ENCODE measurements at places on chromosomes 12 and 14. TPM values are rescaled to one million over a fixed set of nuclear protein-coding genes. Genes with fewer than 3 reads are reported as not detected.

GRCh38 chr14:68282479-68283377 is 463.1 kb downstream of the RAD51B start:
- peak; percentile 20 for DNase-seq

DNA sequence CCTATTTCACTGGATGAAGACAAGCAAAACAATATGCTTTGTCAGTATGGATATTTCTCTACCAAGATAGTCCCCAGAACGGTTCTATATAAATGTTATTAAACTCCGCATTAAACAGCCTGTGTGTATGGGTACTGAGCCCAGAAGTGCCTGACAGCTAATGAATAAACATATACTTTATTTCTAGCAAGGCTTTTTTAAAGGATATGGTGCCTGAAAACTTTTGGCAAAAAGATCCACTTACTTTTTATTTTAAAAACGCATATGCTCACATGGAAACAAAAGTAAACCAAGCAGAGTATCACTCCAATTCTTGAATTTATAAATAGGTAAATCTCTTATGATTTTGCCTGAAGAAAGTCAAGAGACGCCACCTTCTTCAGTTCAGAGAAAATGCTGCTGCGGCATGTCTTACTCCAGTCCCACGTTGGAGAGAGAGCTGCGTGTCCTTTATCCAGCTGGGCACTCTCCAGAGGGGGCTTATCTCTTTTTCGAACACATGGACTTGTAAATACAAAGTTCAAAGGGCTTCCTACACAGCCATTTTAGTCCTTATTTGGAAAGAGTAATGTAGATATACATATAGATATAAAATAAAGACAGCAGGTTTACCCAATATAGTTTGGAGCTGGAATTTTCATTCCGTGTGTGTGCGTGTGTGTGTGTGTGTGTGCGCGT is 264.2 kb downstream of the ADAMTS20 start:
- DNase-seq: no peak

GRCh38 chr12:122366685-122367475 is 55.6 kb downstream of the CLIP1 start:
- DNase-seq: peak; percentile 24

GRCh38 chr12:52193991-52194390 is 2.2 kb upstream of the KRT80 start:
- no peak for DNase-seq

GRCh38 chr12:67969134-67969802 is 20.0 kb upstream of the IFNG-AS1 start:
- DNase-seq: no peak

DNA sequence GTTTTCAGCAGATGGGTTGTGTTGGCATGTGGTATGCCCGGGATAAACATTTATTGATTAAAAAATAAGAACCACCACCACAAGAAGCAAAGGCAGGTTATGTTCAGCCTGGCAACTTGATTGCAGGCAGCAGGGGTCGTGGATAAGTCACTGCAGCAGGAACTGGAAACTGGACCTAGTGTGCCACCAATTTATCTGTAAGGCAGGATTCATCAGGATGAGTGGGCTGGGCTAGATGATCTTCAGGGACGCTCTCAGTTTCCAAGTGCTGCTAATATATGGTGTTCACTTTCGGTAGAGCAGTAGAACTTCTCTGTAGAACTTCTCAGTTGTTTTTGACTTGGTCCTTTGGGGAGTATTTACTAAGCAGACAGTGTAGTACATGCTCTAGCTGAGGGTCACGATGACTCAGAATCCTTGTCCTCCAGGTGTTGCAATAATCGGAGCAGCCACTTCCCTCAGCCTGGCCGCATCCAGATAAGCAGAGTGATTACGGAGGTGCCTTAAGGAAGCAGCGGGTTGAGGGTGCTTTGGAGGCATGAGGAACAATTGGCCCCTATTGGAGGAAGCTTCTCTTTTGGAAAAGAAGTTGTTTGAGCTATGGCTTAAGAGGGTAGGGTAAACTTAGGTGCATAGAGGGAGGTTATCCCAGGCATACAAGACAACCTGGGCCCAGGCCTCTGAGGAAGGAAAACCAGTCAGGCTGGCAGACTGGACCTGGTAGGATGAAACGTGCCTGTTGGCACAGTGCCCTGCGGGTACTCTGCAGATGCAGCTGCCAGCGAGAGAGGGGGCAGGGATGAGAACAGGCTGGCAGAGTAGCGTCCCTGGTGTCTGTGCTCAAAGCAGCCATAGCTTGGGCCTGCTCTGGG is 104.0 kb downstream of the GPR135 start:
- no peak for DNase-seq

GRCh38 chr14:50624447-50624846 is 43.7 kb downstream of the SAV1 start:
- DNase-seq: no peak

DNA sequence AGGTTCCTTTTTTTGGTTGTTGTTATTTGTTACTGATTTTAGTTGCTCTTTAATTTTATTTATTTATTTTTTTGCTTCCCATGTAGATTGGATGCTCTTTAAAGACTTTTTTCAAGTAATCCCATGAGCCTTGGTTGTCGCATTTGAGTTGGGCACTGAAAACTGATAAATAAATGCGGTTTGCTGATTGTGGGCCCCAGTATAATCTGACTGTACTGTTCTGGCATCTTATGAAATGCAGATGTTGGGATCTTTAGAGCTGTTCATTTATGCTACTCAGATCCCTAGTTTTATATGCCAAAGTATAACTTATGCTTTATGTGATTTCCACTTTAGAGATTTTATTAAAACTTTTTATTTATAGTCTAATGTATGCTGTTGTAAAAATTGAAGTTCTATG is 33.3 kb downstream of the WNK1 start:
- no peak for DNase-seq

GRCh38 chr12:48542300-48542928 is 17.0 kb downstream of the OR8S1 start:
- DNase-seq: peak; percentile 33

GRCh38 chr12:75982169-75982564 is 49.4 kb downstream of the PHLDA1 start:
- DNase-seq: no peak

- no peak for DNase-seq
These were observed 19.9 kb upstream of the KRT83 start for GRCh38 chr12:52341066-52341580.

DNA sequence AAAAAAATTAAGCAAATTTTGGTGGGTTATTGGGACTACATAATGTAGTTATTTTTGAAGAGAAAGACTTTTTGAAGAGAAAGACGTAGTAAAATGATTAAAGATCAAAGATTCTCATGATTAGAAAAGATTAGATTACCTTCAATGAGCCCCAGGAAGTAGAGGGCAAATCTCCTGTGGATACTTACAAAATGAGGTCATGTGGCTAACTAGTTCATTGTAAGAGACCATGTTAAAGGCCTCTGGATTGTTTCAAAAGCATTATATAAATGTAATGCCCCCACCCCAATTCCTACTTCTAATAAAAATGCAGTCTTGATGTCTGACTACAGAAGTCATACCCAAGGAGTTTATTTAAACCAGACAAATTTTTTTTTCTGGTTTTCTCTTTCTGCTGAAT is 93.3 kb downstream of the ERGIC2 start:
- no peak for DNase-seq

GRCh38 chr12:106150555-106150954 is 11.8 kb upstream of the NUAK1 start:
- no peak for DNase-seq

DNA sequence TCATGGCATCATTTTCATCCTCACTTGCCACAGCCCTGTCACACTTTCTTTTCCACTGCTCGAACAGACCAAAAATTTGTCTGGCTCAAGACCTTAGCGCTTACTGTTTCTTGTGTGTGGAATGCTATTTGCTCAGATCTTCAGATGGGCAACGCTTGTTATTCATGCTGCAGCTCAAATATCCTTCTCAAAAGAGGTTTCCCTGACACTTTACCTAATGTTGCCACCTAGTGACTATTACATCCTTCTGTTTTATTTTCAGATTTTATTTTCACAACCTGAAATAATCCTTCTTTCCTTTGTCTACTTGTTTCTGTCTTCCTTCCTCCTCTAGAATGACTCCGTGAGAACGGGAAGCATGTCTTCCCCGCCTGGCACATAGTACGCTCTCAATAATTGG is 5.6 kb downstream of the FBXO33 start:
- DNase-seq: no peak

GRCh38 chr14:75101491-75101890 is 25.4 kb downstream of the NEK9 start:
- no peak for DNase-seq

DNA sequence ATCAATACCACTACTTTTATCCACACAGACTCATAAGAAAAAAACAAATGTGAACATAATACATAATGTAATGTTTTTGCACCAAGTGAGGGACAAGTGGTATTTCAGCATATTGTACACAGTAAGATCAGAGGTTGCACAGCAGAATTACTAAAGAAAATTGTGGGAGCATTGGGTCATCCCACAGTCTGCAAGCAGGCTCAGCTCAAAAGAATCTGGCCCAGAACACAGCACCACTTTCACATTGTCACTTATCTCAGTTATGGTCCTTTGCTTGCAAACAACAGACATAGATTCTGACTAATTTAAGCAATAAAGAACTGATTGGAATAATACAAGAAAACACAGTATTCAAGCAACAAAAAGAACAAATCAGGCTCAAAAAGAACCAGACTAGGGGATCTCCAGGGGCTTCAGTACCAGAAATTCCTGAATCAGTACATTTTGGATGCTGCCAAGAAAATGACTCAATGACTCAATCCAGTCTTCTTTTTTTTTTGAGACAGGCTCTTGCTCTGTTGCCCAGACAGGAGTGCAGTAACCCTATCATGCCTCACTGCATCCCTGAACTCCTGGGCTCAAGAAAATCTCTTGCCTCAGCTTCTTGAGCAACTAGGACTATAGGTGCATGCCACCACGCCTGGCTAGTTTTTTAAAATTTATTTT is 42.9 kb upstream of the EEA1 start:
- DNase-seq: no peak

DNA sequence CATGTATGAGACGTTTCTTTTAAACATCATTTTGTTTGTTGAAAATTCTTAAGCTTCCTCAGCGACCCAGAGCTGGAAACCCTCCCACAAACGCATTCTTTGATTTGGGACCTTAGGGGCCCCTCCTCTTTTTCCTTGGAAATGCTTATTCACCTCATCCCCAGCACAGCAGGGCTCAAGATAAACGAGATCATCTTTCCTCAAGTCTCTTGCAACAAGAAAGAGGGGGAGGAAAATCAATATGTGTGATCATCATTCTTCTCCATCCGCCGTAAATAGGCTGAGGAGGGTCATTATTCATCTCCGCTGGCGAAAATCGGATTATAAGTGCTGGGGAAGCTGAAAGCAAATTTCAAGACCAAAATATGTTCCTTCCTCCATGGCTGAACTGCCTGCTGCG is 1415.2 kb downstream of the AACS start:
- no peak for DNase-seq

- DNase-seq: no peak
These were observed 83.3 kb upstream of the PPM1H start for GRCh38 chr12:63018273-63018672.

DNA sequence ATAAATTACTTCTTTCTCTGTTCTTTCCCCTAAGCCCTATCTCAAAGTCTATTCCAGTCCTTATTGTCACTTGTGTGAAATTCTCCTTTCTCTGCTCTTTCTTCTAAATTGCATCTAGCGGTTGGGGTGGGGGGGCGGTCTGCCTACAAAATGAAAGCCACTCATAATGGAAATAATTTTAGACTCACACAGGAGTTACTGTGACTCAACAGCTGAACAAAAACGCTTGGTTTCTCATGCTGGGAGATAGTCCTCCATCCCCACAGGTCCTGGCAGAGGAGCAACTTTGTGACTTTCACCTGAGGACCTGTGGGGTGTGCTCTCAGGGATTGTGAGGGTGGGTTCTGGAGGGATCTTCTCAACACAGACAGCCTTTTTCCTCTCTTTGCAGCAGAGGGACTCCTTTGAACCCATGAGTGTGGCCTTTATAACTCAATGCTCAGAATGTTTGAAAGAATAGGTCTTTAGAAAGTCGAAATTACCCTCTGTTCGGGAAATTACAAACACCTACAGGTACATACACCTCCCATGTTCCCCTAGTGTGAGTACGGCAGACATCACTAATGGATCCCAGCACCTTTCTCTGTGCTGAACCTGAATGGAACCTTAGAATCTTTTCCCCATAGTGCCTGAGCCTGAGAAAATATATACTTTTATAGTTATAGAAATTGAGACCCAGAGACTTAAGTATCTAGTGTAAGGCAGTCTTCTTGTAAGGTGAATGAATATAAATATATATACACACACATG is 109.7 kb downstream of the CHST11 start:
- peak; percentile 26 for DNase-seq

GRCh38 chr12:106299202-106299774 is 3.2 kb upstream of the TCP11L2 start:
- DNase-seq: no peak

GRCh38 chr12:64431791-64432190 is 20.1 kb upstream of the TBK1 start:
- DNase-seq: no peak

- DNase-seq: peak; percentile 71
These were observed 28.2 kb upstream of the LRP1-AS start for GRCh38 chr12:57175428-57176138.

GRCh38 chr12:82357845-82358199 is 365 bp downstream of the CCDC59 start:
- DNase-seq: no peak

DNA sequence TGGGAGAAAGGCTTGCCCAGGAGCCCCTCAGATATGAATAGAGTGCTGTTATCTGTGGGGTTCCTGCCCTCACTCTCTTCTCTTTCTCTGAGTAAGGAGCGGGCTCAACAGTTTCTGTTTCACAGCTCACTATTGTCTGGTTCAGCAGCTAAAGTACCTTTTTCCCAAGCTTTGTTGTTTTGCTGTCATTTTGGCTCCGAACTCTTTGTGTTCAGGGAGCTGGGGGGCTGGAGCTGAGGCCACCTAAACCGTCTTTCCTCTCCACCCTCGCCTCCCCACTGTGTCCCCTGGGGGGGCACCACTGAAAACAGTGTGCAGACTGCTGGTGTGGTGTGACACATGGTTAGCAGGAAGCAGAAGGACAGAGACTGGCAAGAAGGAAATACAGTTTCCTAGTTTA is 51.4 kb downstream of the FBXW8 start:
- peak; percentile 4 for DNase-seq

GRCh38 chr12:100460702-100461101 is 13.0 kb upstream of the NR1H4 start:
- DNase-seq: no peak

AMDHD1 gene
- total RNA-seq: 2.2 TPM

KRT75 gene
- not detected for total RNA-seq

ACOT6 gene
- not detected for total RNA-seq

FRMD6 gene
- total RNA-seq: 7.7 TPM

MYF5 gene
- total RNA-seq: not detected

CLEC9A gene
- not detected for total RNA-seq

SMCO2 gene
- 0.55 TPM for total RNA-seq

GUCY2C gene
- not detected for total RNA-seq

SPRYD3 gene
- 31.5 TPM for total RNA-seq

KLHL33 gene
- 0.29 TPM for total RNA-seq

ACVRL1 gene
- total RNA-seq: not detected

NTS gene
- not detected for total RNA-seq

HSPB8 gene
- not detected for total RNA-seq

KRT6C gene
- total RNA-seq: not detected

FGF23 gene
- not detected for total RNA-seq

TMX1 gene
- 25.7 TPM for total RNA-seq

DHRS2 gene
- total RNA-seq: 10.6 TPM

TMBIM4 gene
- total RNA-seq: 101 TPM

RFX4 gene
- not detected for total RNA-seq

CLMN gene
- total RNA-seq: 2.5 TPM

PPP1R12A gene
- 67.5 TPM for total RNA-seq

KLC1 gene
- total RNA-seq: 177 TPM
